ENCODE measurements at places on chromosomes 12 and 14.

GRCh38 chr14:50311337-50311971 lies 575 bp downstream of the L2HGDH start:
- DNase-seq, result no peak

DNA sequence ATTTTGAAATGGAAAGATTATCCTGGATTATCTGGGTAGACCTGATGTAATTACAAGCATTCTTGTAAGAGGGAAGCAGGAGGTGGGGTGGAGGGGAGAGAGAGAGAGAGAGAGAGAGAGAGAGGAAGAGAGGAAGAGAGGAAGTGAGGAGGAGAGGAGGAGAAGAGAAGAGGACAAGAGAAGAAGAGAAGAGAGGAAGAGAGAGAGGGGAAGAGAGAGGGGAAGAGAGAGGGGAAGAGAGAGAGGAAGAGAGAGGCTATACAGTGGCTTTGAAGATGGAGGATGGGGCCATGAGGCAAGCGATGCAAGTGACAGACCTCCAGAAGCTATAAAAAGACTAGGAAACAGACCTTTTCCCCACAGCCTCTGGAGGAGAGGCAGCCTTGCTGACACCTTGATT lies 13.7 kb upstream of the CHST11 start:
- DNase-seq, result no peak

DNA sequence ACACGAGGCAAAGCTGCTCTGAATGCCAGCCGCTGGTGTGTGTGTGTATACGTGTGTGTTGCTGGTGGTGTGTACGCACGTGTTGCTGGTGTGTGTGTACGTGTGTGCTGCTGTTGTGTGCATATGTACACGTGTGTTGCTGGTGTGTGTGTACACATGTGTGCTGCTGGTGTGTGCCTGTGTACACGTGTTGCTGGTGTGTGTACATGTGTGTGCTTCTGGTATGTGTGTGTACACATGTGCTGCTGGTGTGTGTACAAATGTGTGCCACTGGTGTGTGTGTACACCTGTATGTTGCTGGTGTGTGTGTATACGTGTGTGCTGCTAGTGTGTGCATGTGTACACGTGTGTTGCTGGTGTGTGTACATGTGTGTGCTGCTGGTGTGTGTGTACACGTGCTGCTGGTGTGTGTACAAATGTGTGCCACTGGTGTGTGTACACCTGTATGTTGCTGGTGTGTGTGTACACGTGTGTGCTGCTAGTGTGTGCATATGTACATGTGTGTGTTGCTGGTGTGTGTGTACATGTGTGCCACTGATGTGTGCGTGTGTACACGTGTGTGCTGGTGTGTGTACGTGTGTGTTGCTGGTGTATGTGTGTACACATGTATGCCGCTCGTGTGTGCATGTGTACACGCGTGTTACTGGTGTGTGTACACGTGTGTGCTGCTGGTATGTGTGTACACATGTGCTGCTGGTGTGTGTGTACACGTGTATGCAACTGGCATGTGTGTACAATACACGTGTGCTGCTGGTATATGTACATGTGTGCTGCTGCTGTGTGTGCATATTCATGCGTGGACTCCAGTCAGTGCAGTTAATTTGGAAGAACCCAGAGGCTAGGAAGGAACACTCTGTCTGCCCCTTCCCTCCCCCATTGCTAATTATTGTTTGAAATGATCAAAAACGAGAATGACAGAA lies 47.2 kb downstream of the CACNA2D4 start:
- DNase-seq, result no peak

GRCh38 chr14:65948302-65948701 lies 535.8 kb downstream of the FUT8 start:
- DNase-seq, result no peak

- DNase-seq, result no peak
Observed at GRCh38 chr14:92039063-92039718, 668 bp downstream of the TRIP11 start.

DNA sequence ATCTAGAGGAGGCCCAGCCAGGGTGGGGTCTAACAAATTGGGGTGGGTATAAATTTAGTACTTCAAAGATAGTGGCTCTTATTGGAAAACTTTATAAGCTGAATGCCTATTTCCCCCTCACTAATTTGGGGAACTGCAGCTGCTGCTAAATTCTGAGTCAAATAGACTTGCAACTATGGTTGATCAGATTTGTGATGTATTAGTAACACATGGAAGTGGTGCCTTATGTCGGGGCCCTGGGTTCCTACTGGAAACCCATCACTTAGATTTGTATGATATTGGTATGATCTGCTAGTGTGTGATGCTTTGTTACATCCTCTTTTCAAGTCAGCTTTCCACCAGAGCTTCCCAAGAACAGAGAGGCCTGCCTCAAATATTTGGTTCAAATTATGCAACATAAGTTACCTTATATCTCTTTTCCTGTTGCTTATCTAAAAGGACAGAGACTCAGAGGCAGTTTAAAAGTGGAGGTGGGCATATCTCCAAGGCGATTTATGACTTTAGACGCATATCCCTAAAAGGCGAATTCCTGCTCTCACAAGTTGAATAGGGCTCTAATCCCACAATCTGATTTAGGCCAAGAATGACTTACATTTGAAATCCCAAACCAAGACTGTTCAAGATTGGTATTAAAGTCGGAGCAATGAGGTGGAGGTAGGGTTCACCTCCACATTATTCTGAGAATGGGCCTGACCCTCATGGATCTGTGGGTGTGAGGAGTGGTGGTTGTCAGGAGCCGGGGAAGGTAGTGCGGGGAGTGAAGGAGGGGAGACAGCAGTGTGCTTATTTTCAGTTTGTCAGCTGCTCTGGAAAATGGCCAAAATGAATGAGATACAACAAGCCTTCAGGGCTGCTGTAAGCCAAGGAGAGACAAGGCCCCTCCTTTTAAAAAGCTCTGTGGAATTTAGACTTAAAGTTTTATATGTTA lies 425.8 kb downstream of the RAD51B start:
- no peak for DNase-seq

DNA sequence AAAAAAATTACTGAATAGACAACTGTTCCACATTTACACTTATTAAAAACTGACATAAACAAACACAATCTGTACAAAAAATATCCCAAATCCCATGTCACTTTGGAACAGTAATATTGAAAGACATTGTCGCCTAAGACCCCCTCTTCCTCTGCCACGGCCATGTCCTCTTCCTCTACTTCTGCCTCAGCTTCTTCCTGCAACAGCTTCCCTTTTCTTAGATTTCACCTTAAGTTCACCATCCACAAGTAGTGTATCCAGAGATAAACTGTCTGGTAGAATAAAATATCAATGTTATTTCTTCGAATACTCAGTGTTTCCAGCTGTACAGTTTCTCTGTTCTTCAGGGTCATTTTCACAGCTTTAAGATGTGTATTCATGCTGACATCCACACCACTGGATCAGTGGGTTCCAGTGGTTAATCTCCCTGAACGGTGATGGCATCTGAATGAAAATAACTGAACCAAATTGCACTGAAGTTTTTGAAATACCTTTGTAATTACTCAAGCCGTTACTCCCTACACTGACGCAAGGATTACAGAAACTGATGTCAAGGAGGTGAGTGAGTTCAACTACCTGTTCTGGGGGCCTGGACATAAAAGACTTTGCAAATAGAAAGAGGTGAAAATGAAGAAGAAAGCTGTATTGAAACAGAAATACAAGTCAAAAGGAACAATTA lies 208.5 kb downstream of the C12orf50 start:
- DNase-seq, result no peak

GRCh38 chr12:112813836-112814235 lies 22.3 kb downstream of the RPH3A start:
- DNase-seq, result no peak

DNA sequence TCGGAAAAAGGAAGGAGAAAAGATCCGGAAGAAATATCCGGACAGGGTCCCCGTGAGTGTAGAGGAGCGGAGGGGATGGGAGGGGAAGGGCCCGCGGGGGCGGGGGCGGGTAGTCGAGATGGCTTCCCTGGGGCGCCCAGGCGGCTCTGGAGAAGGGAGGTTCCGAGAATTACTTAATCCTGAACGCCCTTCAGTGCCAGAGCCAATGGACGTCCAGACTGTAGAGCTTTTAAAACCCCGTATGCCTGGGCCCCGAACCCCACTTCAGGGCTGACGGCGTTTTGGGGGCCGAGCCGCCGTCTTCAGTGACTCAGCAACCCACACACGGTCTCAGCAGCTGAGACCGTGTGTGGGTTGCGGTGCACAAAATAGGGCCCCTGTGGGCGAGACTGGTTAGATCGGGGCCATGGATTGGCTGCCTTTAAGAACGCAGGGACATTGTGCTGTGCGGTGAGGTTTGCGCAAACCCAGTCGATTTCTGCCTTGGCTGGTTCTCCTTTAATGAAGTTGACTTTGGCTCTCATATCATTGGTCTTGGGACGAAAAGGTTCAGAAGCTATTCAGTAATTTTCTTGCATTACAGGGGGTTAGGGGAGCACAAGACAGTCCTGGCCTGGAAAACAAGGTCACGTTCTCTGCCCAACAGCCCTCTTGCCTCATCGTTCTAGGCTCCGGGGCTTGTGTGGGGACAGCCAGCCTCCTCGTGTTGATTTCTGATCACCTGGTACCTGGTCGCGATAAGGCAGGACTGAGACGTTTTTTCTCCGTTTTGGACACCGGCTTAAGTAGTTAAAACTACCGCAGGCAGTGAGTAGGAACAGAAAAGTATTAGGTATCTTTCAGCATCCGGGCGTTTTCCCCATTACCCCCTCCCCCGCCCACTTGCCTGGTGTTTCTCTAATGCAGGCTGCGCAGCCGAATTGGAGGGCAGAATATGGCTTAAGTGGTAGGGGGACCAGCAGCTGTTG lies 775 bp downstream of the GABARAPL1 start:
- DNase-seq, result peak; percentile 51

- no peak for DNase-seq
Observed at GRCh38 chr14:55238019-55238680, 33.1 kb upstream of the FBXO34 start.

DNA sequence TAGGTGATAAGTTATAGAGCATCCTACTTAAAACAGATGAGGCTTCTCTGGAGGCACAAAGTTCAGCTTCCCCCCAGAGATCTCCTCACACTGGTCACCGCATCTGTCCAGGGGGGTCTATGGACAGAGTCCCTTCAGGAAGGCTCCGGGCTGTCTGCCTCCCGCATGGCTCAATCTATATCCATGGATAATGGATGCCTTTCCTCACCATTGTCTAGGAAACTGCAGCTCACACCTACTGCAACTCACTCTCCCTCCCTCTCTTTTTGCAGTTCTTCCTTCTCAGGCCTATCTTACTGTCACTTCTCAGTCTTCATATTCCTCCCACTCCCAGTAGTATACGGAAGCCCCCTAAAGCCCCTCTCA lies 100.6 kb upstream of the BCL2L14 start:
- DNase-seq, result no peak

GRCh38 chr14:94598816-94599655 lies 13.2 kb upstream of the SERPINA3 start:
- no peak for DNase-seq

GRCh38 chr14:24409192-24409591 lies 10.4 kb downstream of the NYNRIN start:
- DNase-seq, result no peak

- no peak for DNase-seq
Observed at GRCh38 chr14:89348722-89349121, 68.3 kb downstream of the FOXN3 start.

- no peak for DNase-seq
Observed at GRCh38 chr12:89253488-89253887, 98.8 kb downstream of the DUSP6 start.

DNA sequence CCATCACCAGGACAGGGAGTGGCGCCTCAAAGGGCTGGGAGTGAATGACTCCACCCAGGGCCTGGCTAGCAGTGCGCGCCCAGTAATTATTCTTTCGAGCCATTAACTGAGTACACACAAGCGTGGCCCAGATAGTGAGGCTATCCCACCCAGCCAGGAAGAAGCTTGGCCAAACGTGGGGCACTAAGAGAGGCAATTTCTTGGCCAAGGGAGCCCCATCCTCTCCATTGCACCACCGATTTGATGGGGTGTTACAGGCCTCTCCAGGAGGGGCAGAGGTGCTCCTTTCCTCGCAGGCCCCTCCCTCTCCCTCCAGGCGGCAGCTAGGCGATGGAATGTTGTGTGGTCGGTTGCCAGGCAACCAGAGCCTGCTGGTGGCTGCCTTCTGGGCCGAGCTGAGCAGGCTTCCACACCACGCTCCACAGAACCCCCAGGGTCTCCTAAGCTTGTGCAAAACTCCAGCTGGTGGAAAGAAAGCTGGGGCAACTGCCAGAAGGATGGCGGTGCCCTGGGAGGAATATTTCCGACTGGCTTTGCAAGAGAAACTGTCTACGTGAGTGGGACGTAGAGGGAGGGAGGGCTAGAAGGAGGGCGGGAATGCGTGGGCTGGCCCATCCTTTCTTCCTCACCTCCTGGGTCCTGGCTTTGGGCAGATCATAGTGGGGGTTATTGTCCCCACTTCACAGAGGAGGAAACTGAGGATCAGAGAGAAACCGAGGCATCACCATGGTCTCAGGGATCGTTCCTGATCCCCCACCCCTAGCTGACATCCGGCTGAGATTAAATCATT lies at the start of gene CFAP73:
TSS of gene CFAP73 (plus strand) at position 364 of the 790 bp plus-strand sequence. CDS start at position 498, 134 bp downstream.
- DNase-seq, result no peak

- no peak for DNase-seq
Observed at GRCh38 chr14:103216857-103217256, 93.6 kb downstream of the TNFAIP2 start.

GRCh38 chr12:111056618-111057521 lies 136.5 kb upstream of the MYL2 start:
- peak; percentile 15 for DNase-seq

- no peak for DNase-seq
Observed at GRCh38 chr12:104387190-104387589, 69.6 kb upstream of the CHST11 start.

DNA sequence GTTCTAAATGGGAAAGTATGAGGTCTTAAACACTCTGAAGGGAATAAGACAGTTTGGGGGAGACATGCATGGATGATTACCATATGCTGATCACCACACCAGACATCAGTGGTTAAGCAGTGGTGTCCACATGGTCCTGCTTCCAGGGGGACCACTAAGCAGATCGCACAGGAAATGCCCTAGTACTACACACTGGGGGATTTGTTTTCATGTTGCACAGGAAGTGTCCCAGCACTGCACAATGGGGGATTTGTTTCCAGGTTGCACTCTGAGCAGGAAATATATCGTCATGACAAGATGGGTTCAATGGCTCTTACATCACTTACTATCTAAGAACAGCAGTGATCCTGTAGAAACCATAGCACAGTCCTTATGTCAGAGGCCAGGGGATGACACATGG lies 245.5 kb downstream of the BCL11B start:
- DNase-seq, result no peak

- no peak for DNase-seq
Observed at GRCh38 chr12:91213-91612, 24.6 kb downstream of the IQSEC3 start.

Measured in stimulated activated CD8-positive, alpha-beta memory T cell treated with anti-CD3 and anti-CD28 coated beads, Interleukin-15, amount 100 ng/mL, for 24 hours (primary cell).